ENCODE measurements at places on chromosomes 16 and 17.

DNA sequence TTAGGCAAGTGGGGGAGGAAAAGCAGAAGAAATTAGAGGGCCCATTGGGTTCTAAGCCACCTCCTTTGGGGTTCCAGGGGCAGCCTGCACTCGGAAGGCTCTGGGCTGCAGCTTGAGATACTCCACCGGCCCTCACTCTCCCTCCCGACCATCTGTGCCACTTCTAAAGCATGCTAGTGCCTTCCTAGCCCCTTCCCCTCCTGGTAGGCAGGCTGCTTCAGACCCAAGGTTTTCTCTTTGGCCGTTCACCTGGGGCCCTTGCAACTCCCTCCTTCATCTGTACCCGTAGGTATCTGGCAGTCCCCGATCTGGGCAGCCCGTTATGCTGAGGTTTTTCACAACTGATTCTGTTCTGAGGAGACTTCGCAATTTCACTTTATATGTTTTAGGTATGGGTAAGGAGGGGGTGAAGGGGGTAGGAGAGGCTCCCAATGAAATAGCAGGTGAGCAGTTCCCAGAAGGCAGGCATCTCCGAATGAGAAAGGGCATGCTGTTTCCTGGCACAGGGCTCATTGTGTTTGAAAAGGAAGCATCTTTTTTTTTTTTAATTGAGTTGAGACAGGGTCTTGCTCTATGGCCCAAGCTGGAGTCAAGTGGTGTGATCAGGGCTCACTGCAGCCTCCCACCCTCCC is 98.7 kb downstream of the RAB11FIP4 start:
- DNase-seq, result no peak

GRCh38 chr17:37828651-37829124 is 83.8 kb upstream of the HNF1B start:
- DNase-seq, result no peak

GRCh38 chr17:40343219-40344119 is 21.1 kb downstream of the GJD3 start:
- no peak for DNase-seq

DNA sequence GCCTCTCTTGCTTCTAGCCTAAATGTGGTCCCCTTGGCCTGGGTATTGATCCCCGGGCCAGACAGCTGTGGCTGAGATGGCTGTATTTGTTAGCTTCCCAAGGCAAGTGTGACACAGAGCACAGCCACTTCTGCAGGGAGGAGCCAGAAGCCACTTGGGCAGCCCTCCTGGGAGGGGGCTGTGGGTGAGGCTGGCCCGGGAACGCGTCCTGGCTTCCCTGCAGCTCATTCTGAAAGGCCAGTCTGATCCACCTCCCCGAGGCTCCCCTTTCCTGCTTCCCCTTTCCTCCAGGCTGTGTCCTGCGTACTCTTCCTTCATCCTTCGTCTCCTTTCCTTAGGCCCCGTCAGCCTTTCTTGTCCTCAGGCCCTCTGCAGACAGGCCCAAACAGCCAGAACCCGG is 8.0 kb downstream of the SERPINF2 start:
- no peak for DNase-seq

DNA sequence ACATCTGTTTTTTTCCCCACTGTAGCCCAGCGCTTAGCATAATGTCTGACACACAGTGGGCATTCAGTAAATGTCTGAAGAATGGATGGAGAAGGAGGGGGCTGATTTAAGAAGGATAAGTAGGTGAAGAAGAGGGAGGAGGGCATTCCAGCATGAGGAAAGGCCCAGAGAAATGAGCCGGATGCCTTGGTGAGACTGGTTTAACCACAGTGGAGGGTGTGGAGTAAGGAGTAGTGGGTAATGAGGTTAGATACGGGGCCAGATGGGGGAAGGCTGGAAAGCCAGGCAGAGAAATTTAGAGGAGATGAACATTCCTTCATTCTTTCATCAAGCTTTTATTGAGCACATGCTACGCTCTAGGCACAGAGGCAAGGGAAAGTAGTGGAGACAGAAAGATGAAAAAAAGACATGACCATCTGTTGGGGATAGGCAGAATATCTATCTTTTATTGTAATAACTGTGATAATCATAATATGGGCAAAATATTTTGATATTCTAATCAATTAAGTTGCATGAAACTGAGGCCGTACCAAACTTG is 43.7 kb upstream of the NFAT5 start:
- DNase-seq, result no peak

GRCh38 chr17:79196913-79197312 is 122.3 kb downstream of the ENGASE start:
- no peak for DNase-seq

DNA sequence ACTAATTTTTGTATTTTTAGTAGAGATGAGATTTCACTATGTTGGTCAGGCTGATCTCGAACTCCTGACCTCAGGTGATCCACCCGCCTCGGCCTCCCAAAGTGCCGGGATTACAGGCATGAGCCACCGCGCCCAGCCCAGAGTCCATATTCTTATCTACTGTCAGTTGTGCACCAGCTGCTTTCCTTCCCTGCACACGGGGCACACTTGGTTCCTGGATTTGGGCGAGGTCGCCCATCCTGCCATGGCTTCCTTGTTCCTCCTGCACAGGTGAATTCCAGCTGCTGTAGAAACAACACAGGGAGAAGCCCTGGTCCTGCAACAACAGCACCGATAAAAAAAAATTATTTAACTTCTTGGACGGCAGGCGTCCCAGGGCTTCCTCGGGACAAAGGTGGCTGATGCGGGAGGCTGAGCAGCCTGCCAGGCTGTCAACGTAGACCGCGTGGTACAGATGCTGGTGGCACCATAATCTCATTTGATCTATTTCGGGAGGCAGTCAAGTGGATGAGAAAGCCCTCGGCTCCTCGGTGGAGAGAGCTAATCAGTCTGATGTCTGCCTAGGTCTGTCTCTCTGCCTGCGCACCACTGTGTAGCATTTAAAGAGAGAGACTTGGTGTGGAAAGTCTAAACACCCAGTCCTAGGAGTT is 19.1 kb downstream of the RGS9 start:
- no peak for DNase-seq

- no peak for DNase-seq
Measured at GRCh38 chr17:78795861-78796516, 13.9 kb upstream of the CYTH1 start.

GRCh38 chr17:55272711-55273578 is 8.2 kb downstream of the HLF start:
- no peak for DNase-seq

DNA sequence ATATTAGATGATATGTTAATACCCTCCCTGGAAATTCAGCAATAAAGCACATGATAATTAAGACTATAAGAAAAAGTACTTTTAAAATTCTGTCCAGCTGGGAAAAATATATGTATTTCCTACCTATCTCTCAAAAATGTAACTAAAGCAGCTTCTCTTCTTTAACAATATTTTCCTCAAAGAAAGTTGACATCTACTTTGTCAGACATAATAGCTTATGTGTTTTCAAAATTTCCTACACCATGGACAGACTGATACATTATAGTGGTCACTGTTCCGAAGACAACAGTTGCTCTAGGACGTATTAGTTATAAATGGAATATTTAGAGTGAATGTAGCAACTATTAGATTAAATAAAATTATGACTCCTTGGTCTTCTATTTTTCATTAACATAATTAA is 131.4 kb upstream of the NACA2 start:
- no peak for DNase-seq

- DNase-seq, result no peak
Measured at GRCh38 chr17:43581613-43582012, 35.5 kb upstream of the ETV4 start.

GRCh38 chr17:9272501-9273200 is 251.3 kb downstream of the NTN1 start:
- no peak for DNase-seq

- no peak for DNase-seq
Measured at GRCh38 chr16:75433732-75434413, 570 bp upstream of the CFDP1 start.

All from KBM-7 (cell line).